ENCODE measurements at places on chromosomes 12 and 14.
A peak's percentile ranks its signal among the peaks of the same experiment; 100 is the strongest.

- no peak for DNase-seq
Measured at GRCh38 chr14:104082807-104083206, 2.7 kb upstream of the ASPG start.

GRCh38 chr12:76143343-76144244, 59.1 kb upstream of the NAP1L1 start:
- DNase-seq = peak; percentile 87

DNA sequence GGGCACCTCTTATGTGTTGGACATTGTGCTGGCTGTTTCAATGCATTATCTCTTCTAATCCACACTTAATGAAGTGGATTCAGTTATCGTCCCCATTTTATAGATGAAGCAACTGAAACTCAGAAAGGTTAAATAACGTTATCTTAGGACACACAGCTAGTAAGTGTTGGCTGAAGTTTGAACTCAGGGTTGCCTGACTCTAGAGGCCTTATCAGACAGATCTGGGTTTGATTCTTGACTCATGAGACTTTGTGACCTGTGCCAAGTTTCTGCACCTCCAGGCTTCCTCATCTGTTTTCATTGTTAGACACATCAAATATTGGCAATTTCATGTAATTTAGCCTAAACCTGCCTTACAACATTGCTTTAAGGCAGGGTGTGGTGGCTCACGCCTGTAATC, 18.2 kb upstream of the IRF2BPL start:
- DNase-seq = no peak

- no peak for DNase-seq
Measured at GRCh38 chr14:97271451-97271960, 474.3 kb downstream of the VRK1 start.

- DNase-seq = no peak
Measured at GRCh38 chr14:36243183-36243582, 66.7 kb upstream of the PTCSC3 start.

DNA sequence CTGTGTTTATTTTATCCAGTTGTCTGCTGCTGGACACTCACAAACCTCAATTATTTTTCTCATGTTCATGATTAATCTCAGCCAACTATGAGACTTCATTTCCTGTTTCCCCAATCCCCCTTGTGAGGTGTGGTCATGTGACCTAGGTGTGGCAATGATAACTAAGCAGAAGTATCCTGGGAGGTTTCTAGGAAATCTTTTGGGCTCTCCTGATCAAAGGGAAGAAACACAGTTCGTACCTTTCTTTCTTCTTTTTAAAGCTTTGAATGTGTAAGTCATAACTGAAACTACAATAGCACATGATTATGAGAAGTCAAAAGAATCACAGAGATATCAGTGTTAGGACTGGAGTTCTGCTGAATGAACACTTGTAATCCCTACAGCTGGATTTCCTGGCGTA, 34.4 kb upstream of the MANSC4 start:
- DNase-seq = no peak

- DNase-seq = no peak
Measured at GRCh38 chr14:30284808-30285207, 274.1 kb upstream of the G2E3 start.

- peak; percentile 62 for DNase-seq
Measured at GRCh38 chr12:53103860-53104305, 597 bp downstream of the SOAT2 start.

DNA sequence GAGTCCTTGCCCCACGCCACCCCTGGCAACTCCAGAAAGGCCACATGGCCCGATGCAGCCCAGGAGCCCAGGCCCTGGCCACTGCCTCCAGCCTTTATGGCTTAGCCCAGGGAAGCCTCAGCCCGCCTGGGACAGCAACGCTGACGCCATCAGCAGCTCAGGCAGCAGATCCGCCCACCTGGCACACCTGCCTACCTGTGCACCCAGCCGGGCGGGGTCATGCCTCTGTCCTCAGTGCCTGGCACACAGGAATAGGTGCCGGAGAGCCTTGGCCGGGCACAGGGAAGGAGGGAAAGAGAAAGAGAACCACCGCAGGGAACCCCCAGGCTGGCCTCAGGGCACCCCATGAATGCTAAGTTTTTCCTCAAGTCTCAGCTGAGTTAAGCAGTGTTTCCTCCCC, 21.1 kb downstream of the BEGAIN start:
- DNase-seq = no peak

DNA sequence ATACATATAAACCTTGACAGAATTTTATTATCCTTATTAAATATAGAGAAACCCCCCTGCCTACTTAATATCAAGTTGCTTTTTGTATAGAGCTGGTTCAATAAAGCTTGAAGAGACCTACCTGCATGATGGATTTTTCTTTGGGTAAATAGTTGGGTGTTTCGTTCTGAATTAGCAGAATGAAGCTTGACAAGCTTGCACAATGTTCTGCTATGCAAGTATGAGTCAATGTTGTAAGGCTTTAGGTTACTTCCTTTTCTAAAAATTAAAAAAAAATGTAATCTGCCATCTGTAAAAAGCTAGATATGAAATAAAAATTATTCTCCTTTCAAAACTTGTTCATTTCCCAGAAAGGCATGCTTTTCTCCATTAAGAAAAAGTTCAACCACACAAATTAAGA, 1662.6 kb upstream of the SEL1L start:
- DNase-seq = no peak

GRCh38 chr12:52836042-52836466, 1.9 kb upstream of the KRT79 start:
- DNase-seq = no peak

- peak; percentile 59 for DNase-seq
Measured at GRCh38 chr12:110791589-110791988, 48.9 kb upstream of the PPP1CC start.

GRCh38 chr12:101850199-101850598, 19.4 kb upstream of the GNPTAB start:
- peak; percentile 55 for DNase-seq
